Activated CD4-positive, alpha-beta T cell treated with anti-CD3 and anti-CD28 coated beads, Interleukin-2, amount 10 ng/mL, durations not matched to agents 24 days and 14 days (primary cell): ENCODE measurements at places on chromosomes 1 and 21. TPM values are rescaled to one million over a fixed set of nuclear protein-coding genes. Genes with fewer than 3 reads are reported as not detected.

DNA sequence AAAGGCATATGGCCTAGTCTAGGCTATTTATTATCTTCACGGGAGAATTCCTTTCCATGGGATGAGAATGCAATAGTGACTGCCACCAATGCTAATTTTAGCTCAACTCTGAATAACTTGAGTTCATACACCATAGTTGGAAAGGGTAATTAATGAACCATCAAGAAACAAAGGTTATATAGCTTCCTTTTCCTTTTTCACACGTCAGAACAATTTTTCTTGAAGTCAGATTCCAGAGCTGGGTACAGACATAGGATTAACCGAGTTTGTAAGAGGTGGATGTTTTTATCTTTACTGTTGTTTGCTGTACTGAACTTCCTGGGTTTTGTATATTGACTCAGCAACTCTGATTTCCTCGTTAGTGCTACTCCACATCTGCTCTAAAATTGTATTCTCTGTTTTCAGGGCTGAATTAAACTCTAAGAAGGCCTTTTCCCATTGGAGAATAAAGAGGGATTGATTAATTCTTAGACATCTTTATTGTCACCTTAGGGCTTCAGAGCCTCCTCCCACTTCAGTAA is 262.0 kb downstream of the NUF2 start:
- H3K4me3 ChIP-seq: no peak overlapping the region
- no peaks in the 10 kb centered on the region for H3K36me3 ChIP-seq
- DNase-seq: peak; percentile 2
- no peak overlapping the region for H3K27ac ChIP-seq
- no peaks in the 10 kb centered on the region for H3K4me1 ChIP-seq
- H3K27me3 ChIP-seq: no peaks in the 10 kb centered on the region

DNA sequence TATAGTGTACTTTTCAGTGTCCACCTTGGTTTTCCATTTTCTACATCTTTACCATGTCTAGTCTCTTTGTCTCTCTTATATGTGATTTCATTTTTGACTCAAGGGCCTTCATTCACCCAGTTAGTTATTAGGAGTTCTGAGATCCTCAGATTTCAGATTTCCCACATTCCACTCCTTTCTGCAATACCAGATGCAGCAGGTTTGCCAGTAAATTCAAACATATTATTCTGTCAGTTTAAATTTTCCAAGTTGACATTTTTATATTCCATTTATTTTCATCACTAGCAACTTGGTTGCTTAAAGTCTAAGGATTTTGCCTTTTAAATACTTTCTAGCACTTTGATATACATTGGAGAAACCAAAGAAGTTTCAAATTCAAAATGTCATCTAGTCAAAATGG is 42.4 kb downstream of the ABL2 start:
- H3K4me3 ChIP-seq: no peak overlapping the region
- H3K4me1 ChIP-seq: peaks cover 16% of the 10 kb centered on the region
- DNase-seq: no peak
- H3K27me3 ChIP-seq: no peaks in the 10 kb centered on the region

ZBTB37 gene
- total RNA-seq: 8.7 and 9.1 TPM in 2 replicates

SLC1A7 gene
- not detected in 2 replicates for total RNA-seq

- H3K27me3 ChIP-seq: no peaks in the 10 kb centered on the region
- H3K27ac ChIP-seq: no peak overlapping the region
- no peak overlapping the region for H3K4me3 ChIP-seq
- H3K4me1 ChIP-seq: no peaks in the 10 kb centered on the region
- no peak for DNase-seq
- no peaks in the 10 kb centered on the region for H3K36me3 ChIP-seq
These were observed 815.6 kb upstream of the NEGR1 start for GRCh38 chr1:73097917-73098316.
